ENCODE measurements at places on chromosomes 1 and 21. TPM values are rescaled to one million over a fixed set of nuclear protein-coding genes. Genes with fewer than 3 reads are reported as not detected.

GRCh38 chr1:32335790-32336590, at the start of gene MARCKSL1:
Gene MARCKSL1, minus strand, starts transcription at chr1:32336233. Its CDS starts 200 bp downstream, at chr1:32336033.
- H3K4me1 ChIP-seq = peaks cover 49% of the 10 kb centered on the region
- peak within 1 kb of the TSS; percentile 72 for H3K27ac ChIP-seq
- peak within 1 kb of the TSS; percentile 81 for H3K4me3 ChIP-seq
- DNase-seq = peak; percentile 85
- no peaks in the 10 kb centered on the region for H3K27me3 ChIP-seq
- peaks cover 14% of the 10 kb centered on the region for H3K36me3 ChIP-seq

GCSAML gene
- 0.27 TPM for total RNA-seq

RAB25 gene
- total RNA-seq = 0.63 TPM

DNA sequence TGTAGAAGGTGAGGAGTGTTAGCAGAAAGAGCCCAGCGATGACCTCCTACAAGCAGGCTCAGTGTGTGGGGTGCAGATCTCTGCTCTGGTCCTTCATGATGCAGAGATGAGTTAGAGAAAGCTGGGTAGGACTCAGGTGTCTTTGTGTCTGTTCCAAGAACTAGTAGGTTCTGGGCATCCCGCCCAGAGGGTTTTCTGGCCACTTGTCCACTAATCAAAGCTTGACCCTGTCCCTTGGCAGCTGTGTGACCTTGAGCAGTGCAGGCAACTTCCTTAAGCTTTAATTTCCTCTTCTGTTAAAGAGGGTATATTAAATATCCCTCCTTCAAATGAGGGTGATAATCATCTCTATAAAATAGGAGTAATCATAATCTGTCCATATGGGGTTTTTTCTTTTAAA, 54.7 kb upstream of the WNT4 start:
- no peak for DNase-seq
- H3K27me3 ChIP-seq = peaks cover 12% of the 10 kb centered on the region
- H3K4me3 ChIP-seq = no peak overlapping the region
- H3K36me3 ChIP-seq = no peaks in the 10 kb centered on the region
- no peaks in the 10 kb centered on the region for H3K4me1 ChIP-seq

- H3K36me3 ChIP-seq = peaks cover 71% of the 10 kb centered on the region
- peak overlapping the region; percentile 100 for H3K27ac ChIP-seq
- H3K4me1 ChIP-seq = peaks cover 70% of the 10 kb centered on the region
- H3K4me3 ChIP-seq = peak overlapping the region; percentile 100
- no peak for DNase-seq
These were observed 1.8 kb downstream of the WDR77 start for GRCh38 chr1:111446967-111447892.

DNA sequence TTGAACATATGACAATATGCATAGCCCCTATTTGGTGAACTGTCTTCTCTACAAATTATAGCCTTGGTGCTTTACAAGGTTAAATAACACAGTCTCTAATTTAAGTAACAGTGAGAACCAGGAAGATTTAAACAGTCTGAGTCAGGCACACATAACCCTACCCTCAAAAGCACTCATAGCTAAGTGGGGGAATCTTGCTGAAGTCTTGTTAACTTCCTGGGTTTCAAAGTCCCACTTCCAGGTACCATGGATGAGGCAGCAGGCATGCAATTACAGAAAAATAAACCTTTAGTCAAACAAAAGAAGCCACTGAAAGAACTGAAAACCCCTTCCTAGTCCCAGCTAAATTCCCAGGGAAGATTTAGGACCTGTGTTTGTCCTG, 147.6 kb downstream of the PBX1 start:
- H3K4me3 ChIP-seq = no peak overlapping the region
- no peak overlapping the region for H3K27ac ChIP-seq
- no peaks in the 10 kb centered on the region for H3K36me3 ChIP-seq
- peaks cover 1% of the 10 kb centered on the region for H3K27me3 ChIP-seq
- H3K4me1 ChIP-seq = no peaks in the 10 kb centered on the region
- no peak for DNase-seq

- no peak for DNase-seq
- no peaks in the 10 kb centered on the region for H3K36me3 ChIP-seq
- H3K27ac ChIP-seq = no peak overlapping the region
These were observed 751.3 kb upstream of the NEGR1 start for GRCh38 chr1:73033640-73034039.

DNA sequence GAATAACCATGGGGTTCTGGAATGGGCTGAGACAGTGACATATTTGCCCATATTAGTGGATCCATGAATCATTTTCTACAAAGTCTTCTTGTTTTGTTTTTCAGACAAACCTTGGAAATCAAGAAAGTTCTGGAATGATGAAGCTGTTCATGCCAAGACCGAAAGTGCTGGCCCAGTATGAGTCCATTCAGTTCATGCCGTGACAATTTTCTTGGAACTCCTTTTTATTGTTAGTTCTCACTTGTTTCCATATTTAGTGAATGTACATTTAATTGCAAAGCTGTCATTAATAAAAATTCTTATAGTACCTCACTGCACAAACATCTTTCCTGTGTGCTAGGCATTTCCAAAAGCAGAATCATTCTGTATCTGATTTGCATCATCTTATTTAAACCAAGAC, 100.6 kb upstream of the KCNJ15 start:
- no peaks in the 10 kb centered on the region for H3K36me3 ChIP-seq
- H3K4me3 ChIP-seq = no peak overlapping the region
- H3K27me3 ChIP-seq = peaks cover 21% of the 10 kb centered on the region
- DNase-seq = no peak
- H3K27ac ChIP-seq = no peak overlapping the region

PRAMEF17 gene
- total RNA-seq = not detected

GRCh38 chr1:192810253-192810880, 1.5 kb downstream of the RGS2 start:
- H3K36me3 ChIP-seq = peaks cover 7% of the 10 kb centered on the region
- H3K4me1 ChIP-seq = peaks cover 29% of the 10 kb centered on the region
- H3K4me3 ChIP-seq = peak overlapping the region; percentile 89
- DNase-seq = no peak
- no peak overlapping the region for H3K27ac ChIP-seq

DNA sequence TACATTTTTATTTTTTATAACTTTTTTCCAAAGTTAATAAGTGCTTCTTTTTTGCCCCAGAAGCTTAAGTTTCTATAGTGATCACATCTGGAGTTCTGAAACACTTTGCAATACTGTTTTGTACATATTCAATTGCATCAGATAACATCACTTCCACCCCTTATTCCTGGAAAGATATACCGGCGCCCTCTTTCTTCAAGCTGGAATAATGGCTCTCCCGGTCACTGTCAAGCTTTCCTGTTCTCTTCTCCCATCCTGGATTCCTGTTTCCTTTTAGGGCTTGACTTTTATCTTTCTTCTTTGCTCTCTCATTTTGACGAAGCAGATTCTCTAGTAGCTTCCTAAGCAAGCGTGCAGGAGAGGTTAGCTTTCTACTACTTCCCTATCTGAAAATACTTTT, 1866.8 kb downstream of the MRPL39 start:
- no peak for DNase-seq
- H3K27me3 ChIP-seq = peaks cover 2% of the 10 kb centered on the region
- no peak overlapping the region for H3K27ac ChIP-seq
- H3K4me3 ChIP-seq = no peak overlapping the region
- H3K36me3 ChIP-seq = no peaks in the 10 kb centered on the region

DNA sequence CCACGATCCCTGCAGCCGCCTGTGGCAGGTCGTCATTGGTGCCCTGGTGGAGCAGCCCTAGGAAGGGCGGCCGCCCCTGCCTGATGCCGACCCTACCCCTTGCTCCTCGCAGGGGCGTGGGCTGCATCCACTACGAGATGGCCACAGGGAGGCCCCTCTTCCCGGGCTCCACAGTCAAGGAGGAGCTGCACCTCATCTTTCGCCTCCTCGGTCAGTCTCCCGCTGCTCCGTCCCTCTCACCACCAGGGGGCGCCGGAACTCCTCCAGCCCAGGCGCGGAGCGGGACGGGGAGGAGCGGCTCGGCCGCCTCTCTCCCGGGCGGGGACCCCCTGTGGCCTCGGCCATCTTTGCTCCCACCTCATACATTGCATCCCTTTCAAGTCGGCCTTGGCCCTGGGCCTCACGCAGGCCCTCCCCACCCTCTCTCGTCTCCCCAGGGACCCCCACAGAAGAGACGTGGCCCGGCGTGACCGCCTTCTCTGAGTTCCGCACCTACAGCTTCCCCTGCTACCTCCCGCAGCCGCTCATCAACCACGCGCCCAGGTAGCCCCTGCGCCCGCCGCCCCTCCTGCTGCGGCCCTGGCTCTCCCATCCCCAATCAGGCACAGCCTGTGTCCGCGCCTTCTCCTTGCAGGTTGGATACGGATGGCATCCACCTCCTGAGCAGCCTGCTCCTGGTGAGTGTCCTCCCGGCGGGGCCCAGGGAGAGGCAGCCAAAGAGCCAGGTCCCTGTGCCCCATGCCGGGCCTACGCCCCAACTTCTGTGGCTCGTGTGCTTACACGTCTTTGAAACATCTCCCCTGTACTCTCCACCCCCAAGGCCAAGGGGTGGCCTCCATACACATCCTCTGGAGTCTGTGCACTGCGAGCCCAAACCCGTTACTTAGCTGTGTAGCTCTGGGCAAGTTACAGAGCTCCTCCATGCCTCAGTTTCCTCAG, 24.7 kb downstream of the CDK18 start:
- H3K27ac ChIP-seq = no peak overlapping the region
- H3K4me1 ChIP-seq = peaks cover 5% of the 10 kb centered on the region
- DNase-seq = peak; percentile 90
- no peaks in the 10 kb centered on the region for H3K36me3 ChIP-seq
- H3K27me3 ChIP-seq = no peaks in the 10 kb centered on the region
- H3K4me3 ChIP-seq = peak overlapping the region; percentile 57

DNA sequence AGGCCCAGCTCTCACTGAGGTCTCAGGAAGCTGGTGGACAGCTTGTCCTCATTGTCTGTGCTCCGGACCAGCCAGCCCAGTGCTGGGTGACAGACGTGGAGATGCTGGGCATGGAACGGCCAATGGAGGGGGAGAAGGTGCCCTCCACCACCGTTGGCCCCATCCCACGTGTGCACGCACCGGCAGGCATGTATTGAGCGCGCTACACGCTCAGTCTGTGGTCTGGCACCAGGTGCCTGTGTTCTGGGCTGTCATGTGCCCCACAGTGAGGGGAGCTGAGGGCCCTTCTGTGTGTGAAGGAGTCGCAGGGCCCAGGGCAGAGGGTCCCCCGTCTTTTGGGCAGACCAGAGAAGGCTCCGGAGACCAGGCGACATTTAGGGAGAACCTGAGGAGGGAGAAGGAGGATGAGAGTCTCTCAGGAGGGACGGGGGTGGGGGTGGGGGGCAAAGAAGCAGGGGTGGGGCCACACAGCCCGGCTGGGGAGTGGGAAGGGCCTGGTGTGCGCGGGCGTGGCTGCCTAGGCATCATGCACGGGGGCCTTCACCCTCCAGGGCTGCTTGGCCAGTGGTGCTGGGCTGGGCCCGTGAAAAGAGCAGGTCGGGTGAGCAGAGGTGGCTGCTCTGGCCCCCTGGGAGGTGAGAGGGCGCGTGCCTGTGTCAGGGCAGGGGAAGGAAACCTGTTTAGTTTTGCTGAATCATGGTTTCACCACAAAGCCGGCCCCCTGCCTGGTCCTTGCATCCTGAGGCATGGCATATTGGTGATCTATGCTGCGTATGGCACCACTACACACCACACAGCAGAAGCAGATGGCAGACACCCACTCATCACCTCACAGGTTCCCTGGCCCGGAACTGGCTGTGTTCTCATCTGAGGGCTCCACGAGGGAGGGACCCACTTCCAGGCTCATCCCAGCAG, 86.7 kb upstream of the TTC34 start:
- H3K27ac ChIP-seq = no peak overlapping the region
- H3K27me3 ChIP-seq = peaks cover 7% of the 10 kb centered on the region
- DNase-seq = peak; percentile 8
- no peak overlapping the region for H3K4me3 ChIP-seq

IL10 gene
- not detected for total RNA-seq

- DNase-seq = peak; percentile 35
- peaks cover 51% of the 10 kb centered on the region for H3K4me1 ChIP-seq
- H3K27me3 ChIP-seq = no peaks in the 10 kb centered on the region
- H3K36me3 ChIP-seq = no peaks in the 10 kb centered on the region
- H3K4me3 ChIP-seq = peak overlapping the region; percentile 85
These were observed 27.6 kb downstream of the C2CD2 start for GRCh38 chr21:41926117-41926806.

RCSD1 gene
- total RNA-seq = 66.4 TPM

GRCh38 chr1:197526736-197527371, 248.4 kb downstream of the DENND1B start:
- no peaks in the 10 kb centered on the region for H3K4me1 ChIP-seq
- H3K27ac ChIP-seq = no peak overlapping the region
- H3K4me3 ChIP-seq = no peak overlapping the region

NPR1 gene
- total RNA-seq = not detected

DNA sequence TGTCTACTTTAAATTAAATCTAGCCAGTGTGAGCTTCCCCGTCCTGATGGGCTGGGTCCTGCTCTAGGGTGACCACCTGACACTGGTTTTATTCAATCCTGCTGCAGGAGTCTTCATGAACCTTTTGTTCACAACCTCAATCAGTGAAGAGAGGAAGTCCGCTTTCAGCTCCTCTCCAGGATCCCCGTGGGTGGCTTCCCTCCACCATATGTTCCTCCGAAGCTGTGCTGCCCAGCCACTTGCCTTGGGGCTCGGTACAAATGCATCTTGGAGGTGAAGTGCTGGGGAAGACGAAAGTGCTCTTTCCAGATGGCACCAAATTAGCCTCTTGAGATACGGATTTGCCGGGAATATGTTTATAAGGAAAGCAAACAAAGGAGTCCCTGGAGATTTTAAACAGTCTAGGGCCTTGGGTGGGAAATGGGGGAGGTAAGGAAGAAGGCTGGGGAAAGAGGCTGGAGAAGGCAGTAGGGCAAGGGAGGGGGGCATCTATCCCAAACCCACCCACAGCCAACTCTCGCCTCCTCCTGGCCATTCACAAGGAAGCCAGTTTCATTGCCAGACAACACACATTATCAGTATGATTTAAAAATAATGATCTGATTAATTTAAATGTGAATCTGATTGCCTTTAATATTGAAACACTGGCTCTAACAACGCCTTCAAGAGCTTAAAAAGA, 430.8 kb downstream of the DISC1 start:
- no peaks in the 10 kb centered on the region for H3K4me1 ChIP-seq
- no peaks in the 10 kb centered on the region for H3K36me3 ChIP-seq
- H3K27me3 ChIP-seq = no peaks in the 10 kb centered on the region
- H3K4me3 ChIP-seq = no peak overlapping the region
- no peak overlapping the region for H3K27ac ChIP-seq

CTH gene
- total RNA-seq = 35.0 TPM

- peak; percentile 92 for DNase-seq
- no peaks in the 10 kb centered on the region for H3K27me3 ChIP-seq
- H3K36me3 ChIP-seq = peaks cover 34% of the 10 kb centered on the region
- H3K4me3 ChIP-seq = peak overlapping the region; percentile 93
- H3K4me1 ChIP-seq = peaks cover 41% of the 10 kb centered on the region
These were observed 1.4 kb downstream of the KLHL21 start for GRCh38 chr1:6601049-6601922.

ADGRL4 gene
- not detected for total RNA-seq

GRCh38 chr1:5271264-5271663, 616.9 kb downstream of the AJAP1 start:
- H3K36me3 ChIP-seq = no peaks in the 10 kb centered on the region
- no peak overlapping the region for H3K4me3 ChIP-seq
- peaks cover 2% of the 10 kb centered on the region for H3K27me3 ChIP-seq
- H3K4me1 ChIP-seq = peaks cover 4% of the 10 kb centered on the region

PTAFR gene
- 0.25 TPM for total RNA-seq

- no peak overlapping the region for H3K27ac ChIP-seq
- H3K4me3 ChIP-seq = no peak overlapping the region
- peak; percentile 32 for DNase-seq
- peaks cover 3% of the 10 kb centered on the region for H3K4me1 ChIP-seq
- no peaks in the 10 kb centered on the region for H3K36me3 ChIP-seq
These were observed 23.0 kb downstream of the TATDN3 start for GRCh38 chr1:212814537-212815334.

- no peak overlapping the region for H3K27ac ChIP-seq
- DNase-seq = peak; percentile 18
- peaks cover 2% of the 10 kb centered on the region for H3K36me3 ChIP-seq
- no peaks in the 10 kb centered on the region for H3K27me3 ChIP-seq
These were observed 33.4 kb downstream of the QSOX1 start for GRCh38 chr1:180188091-180188506.
